Ascending aorta (tissue), 2 donors: ENCODE measurements at places on chromosomes 6 and 20.

- DNase-seq = no peak
These were observed 133.7 kb downstream of the PXDC1 start for GRCh38 chr6:3617681-3618311.

DNA sequence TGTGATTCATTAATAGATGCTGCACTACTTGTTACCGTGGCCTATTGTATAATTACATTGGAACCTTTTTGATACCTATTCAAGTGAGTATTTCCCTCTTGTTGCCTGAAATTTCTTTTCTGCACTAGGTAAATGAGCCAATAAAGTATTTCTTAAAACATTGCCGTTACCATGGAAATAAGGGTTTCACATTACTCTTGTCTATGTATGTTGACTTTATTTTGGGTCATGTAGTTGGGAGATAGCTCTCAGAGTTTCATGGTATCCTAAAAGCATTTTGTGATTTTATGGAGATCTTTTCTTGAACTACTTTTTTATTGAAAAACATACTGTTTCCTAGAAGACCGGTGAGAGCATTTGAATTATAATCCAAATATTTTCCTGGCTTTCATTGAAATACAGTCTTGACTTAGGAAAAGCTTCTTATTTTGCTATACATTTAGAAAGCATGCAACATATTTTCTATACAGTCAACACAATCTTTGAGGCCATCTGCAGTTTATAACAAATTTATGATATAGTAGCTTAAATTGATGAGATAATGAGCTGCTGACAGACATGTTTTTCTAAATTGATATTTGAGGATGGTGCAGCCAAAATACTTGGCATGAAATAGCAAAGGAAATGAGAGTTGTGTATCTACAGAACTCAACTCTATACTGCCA is 650.4 kb downstream of the RFPL4B start:
- no peak for DNase-seq

- DNase-seq = no peak
These were observed 5.4 kb downstream of the LY86 start for GRCh38 chr6:6593867-6594468.

- DNase-seq = no peak
These were observed 81.2 kb downstream of the EZR start for GRCh38 chr6:158737710-158738615.

DNA sequence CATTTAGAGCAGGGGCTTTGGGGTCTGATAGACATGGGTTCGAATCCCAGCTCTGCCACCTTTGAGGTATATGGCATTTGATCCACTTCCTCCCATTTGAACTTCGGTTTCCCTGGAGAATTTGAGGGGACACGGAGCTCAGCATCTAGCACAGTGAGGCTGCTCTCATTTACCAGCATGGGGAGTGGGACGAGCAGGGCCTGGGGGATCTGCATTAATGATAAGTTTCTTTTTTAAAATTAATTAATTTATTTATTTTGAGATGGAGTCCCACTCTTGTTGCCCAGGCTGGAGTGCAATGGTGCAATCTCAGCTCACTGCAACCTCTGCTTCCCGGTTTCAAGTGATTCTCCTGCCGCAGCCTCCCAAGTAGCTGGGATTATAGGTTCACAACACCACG is 52.6 kb downstream of the VSTM2L start:
- DNase-seq = no peak

DNA sequence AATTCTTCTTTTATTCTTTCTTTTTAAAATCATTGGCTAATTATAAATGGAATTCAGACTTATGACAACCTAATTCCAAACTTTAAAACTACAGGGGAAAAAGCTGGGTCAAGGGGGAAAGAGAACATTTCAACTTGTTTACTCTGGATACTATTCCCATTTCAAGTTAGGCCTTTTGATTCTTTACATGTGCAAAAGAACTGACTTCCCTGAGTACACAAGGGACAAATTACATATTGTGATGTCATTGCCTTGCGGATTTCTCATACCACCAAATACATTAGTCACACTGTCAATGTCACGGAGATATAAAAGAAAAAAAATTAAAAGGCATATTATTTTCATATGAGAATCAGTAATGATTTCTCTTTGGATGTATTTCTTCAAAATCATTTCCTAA is 96.5 kb upstream of the TBX18 start:
- no peak for DNase-seq

GRCh38 chr20:33299111-33299603 is 16.1 kb downstream of the BPIFB1 start:
- DNase-seq = peak; percentile 64

DNA sequence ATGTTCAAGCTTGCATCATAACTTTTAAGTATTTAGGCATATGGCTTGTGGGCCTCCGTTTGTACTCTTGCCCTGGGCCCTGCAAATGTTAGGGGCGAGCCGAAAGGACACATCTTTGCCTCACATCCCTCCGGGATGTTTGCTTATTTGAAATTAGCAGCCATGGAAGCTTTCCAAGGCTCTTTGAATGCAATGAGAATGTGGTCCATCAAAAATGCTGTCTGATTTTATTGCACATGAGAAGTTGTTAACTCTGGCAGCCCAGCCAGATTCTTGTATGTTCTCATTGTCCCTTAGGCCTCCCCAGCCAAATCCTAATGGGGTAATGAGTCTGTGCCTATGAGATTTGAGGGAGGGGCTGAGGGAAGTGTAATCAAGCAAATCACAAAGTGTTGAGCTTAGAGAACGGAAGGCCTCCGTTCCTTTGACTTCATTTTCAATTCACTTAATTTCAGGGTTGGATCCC is 261.2 kb upstream of the MARCKS start:
- no peak for DNase-seq

DNA sequence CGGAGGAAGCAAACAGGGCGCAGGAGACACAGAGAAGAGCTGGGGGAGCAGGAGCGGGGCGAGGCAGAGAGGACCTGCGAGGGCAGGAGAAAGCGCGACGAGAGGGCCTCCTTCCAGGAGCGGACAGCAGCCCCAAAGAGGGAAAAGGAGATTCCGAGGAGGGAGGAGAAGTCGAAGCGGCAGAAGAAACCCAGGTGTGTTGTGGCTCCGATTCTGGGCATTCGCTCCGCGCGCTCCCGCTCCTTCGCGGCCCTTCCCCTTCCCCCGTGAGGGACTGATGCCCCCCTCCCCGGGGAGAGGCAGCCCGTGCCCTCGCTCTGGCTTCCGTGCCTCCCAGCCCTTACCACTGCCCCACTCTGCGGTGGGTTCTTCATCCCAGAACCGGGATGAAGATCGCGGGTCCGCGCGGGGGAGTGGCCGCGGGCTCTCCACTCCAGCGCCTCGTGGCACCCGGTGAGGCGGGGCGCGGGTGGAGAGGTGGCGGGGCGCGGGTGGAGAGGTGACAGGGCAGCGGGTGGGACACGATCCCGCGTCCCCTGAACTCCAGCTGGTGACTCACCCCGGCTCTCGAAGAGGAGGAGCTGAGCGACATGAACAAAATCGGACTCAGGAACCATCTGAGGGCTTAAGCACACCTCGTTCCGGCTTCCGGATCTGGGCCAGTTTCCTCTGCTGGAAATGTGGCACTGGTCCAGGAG is 22.4 kb downstream of the TMC2 start:
- no peak for DNase-seq

DNA sequence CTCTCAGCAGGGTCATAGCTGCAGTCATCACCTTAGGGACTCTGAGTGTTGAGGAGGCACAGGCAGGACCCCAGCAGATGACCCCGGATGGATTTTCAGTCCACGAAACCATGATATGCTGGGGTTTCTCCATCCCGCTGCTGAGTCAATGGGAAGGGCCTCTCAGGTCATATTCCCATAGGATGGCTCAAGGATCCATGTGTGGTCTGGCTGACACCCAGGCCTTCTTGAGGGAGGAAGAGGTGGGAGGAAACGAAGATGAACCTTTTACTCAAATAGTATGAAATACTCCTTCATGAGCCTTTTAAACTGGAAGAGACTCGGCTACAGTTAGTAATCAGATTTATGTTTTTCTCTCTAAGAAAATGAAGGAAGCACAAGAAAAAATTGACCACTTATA is 10.3 kb upstream of the RALY start:
- no peak for DNase-seq

- no peak for DNase-seq
These were observed 145.0 kb downstream of the HTR1B start for GRCh38 chr6:77318256-77318655.

DNA sequence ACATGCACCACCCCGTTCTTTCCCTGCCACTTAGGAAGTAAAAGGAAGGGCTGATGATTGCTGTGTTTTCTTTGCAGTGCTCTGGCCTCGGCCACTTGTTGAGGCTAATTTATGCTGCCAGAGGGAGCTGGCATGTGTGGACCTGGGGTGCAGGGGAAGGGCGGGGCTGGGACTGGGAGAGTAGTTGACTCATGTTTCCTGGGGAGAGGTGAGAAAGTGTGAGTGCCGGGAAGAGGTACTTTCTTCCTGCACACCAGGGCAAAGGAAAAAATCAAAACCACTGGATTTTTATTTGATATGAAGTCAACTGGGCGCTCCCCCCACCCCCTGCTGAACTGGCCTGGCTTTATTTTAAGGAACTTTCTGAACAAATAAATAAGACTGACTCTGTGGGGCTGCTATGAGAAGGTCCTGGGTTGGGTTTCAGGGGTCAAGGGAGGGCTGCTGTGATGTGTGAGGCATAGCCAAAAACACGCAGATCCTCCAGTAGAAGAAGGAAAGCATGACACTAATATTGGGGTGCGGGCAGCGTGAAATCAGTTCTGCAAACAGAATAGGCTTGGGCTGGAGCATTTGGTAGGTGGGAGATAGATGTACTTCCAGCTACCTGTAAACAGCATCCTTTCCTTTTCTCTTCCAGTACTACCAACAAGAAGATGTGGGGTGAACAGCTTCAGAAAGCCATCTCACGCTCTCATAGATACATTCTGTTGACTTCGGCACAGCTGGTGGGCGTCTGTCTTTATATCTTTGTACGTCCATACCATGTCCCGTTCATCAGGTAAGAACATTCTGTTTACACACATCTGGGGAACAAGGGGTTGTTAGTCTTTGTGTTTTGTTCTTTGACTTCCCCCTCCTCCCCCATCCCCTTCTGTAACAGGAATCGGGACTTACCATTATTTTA is 87.5 kb downstream of the SYNJ2 start:
- DNase-seq = peak; percentile 50

- DNase-seq = no peak
These were observed 107.4 kb upstream of the GRIK2 start for GRCh38 chr6:101286146-101286545.

- no peak for DNase-seq
These were observed 27.0 kb downstream of the SOD2 start for GRCh38 chr6:159665868-159666635.

DNA sequence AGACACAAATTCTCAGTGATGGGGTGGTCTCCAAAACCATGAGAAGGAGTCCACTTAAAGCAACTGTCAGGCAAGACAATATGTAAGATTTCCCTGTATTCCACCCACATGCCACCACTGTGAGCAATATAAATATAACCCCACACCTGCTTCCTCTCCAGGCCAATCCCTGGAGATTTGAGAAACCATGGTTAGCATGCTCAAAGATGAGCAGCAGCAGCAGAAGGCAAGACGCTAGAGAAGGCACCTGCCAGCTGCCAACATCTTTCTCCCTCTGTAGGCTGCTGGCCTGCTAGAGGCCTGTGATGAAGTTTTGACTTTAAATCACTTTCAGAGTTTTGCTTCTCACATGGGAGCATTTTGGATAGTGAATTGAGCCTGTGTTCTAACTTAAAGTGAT is 7.9 kb upstream of the SOD2 start:
- DNase-seq = no peak
